ENCODE measurements at places on chromosomes 12 and 14. TPM values are rescaled to one million over a fixed set of nuclear protein-coding genes. Genes with fewer than 3 reads are reported as not detected.

DNA sequence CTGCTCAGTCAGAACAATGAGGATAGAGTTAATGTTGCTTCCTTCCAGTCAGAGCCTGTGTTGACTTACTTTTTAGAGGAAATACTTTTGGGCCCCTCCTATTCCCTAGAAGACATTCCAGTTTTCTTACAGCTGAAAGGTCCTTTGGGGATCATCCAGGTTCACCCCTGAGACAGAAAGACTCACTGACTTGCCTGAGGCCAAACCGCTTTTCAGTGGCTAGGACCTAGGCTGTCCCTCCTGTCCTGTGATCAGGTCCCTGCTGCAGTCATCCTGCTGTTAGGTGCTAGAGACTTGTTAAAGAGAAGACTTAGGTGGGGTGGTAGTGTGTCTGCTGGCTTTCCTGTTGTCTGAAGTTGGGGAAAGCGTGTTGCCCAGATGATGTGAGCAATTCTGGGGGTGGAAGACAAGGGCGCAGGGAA, 39.6 kb downstream of the SUSD6 start:
- DNase-seq = no peak
- H3K27me3 ChIP-seq = no peaks in the 10 kb centered on the region
- no peak overlapping the region for H3K4me3 ChIP-seq
- peaks cover 14% of the 10 kb centered on the region for H3K4me1 ChIP-seq
- H3K27ac ChIP-seq = peak overlapping the region; percentile 32
- no peaks in the 10 kb centered on the region for H3K36me3 ChIP-seq

DNA sequence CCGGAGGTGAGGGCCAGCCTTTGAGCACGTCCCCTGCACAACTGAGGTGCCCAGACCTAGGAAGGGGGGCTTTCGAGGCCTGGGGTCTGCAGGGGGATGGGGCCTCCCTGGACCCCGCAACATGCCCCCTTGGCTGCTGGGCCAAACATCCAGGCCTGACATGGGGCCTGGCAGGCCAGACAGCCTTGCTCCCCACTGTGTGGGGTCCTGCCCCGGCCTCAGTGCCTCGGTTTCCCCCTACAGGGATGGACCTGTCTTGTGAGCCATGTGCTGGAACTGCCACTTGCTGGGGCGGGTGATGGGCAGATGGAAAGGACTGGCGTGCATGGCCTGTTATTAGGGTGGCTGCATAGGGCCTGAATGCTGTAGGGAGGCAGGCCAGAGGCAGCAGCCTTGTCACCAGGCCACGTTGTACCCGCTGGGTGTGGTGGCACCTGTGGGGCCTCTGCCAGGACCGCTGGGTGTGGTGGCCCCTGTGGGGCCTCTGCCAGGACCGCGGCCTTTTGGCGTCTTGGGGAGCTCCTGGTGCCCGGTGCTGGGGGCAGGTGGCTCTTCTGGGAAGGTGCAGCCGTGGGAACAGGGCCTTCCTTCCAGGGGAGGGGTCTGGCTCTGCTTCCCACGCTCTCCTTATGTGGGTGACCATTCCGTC, 20.4 kb downstream of the ASPG start:
- no peaks in the 10 kb centered on the region for H3K36me3 ChIP-seq
- no peak overlapping the region for H3K4me3 ChIP-seq
- H3K27me3 ChIP-seq = no peaks in the 10 kb centered on the region
- peak; percentile 42 for DNase-seq
- H3K4me1 ChIP-seq = no peaks in the 10 kb centered on the region

DNA sequence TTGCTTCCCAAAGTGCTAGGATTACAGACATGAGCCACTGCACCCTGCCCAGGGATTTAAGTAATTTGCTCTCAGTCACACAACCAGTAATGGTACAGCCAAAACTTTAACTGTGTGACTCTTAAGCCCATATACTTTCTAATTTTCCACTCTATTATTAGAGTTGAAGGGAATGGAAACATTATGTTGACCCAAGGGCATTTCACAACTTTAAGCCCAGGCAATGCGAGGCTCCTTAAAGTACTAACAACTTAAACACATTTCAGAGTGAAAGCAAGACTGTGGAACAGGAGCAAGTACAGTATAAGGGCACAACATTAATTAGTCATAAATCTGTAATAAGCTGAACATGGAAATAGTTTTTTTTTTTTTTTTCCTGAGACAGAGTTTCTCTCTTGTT, 39.8 kb downstream of the BAZ1A start:
- no peak overlapping the region for H3K27ac ChIP-seq
- no peak overlapping the region for H3K4me3 ChIP-seq
- H3K27me3 ChIP-seq = no peaks in the 10 kb centered on the region

- no peaks in the 10 kb centered on the region for H3K36me3 ChIP-seq
- no peak for DNase-seq
- H3K27ac ChIP-seq = no peak overlapping the region
- H3K4me3 ChIP-seq = no peak overlapping the region
- no peaks in the 10 kb centered on the region for H3K4me1 ChIP-seq
These were observed 31.7 kb downstream of the FGD4 start for GRCh38 chr12:32431025-32431424.

- no peaks in the 10 kb centered on the region for H3K36me3 ChIP-seq
- no peak overlapping the region for H3K4me3 ChIP-seq
- no peak overlapping the region for H3K27ac ChIP-seq
- no peak for DNase-seq
- H3K4me1 ChIP-seq = no peaks in the 10 kb centered on the region
These were observed 29.0 kb upstream of the SRGAP1 start for GRCh38 chr12:63815482-63815852.

- no peaks in the 10 kb centered on the region for H3K4me1 ChIP-seq
- no peak overlapping the region for H3K4me3 ChIP-seq
- no peaks in the 10 kb centered on the region for H3K27me3 ChIP-seq
- H3K36me3 ChIP-seq = no peaks in the 10 kb centered on the region
- no peak for DNase-seq
These were observed 229.1 kb upstream of the CLEC14A start for GRCh38 chr14:38485026-38485425.

DNA sequence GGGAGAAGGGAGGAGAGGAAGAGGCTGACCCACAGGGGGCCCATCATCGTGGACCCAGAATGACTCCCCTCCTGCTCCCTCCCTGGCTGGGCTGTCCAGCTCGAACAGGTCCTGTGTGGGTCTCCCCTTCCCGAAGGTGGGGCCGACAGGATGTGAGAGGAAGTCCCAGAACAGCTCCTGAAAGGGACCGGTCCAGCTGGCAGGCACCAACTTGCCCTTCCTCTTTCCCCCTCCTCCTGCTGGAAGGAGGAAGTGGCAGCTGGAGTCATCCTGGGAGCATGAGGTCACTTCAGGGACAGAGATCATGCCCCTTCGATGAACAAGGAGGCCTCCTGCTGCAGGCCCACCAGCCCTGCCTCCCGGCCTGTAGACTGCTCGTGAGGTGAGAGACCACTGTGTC, 35.0 kb upstream of the BEGAIN start:
- H3K27ac ChIP-seq = no peak overlapping the region
- no peaks in the 10 kb centered on the region for H3K27me3 ChIP-seq
- H3K4me3 ChIP-seq = no peak overlapping the region
- DNase-seq = peak; percentile 59

- H3K4me1 ChIP-seq = no peaks in the 10 kb centered on the region
- H3K4me3 ChIP-seq = peak overlapping the region; percentile 2
- no peaks in the 10 kb centered on the region for H3K27me3 ChIP-seq
- peak; percentile 51 for DNase-seq
- no peak overlapping the region for H3K27ac ChIP-seq
These were observed 1317.6 kb downstream of the TMEM121 start for GRCh38 chr14:106843951-106844483.

- no peaks in the 10 kb centered on the region for H3K27me3 ChIP-seq
- no peak for DNase-seq
- H3K4me3 ChIP-seq = no peak overlapping the region
- no peak overlapping the region for H3K27ac ChIP-seq
- H3K36me3 ChIP-seq = no peaks in the 10 kb centered on the region
These were observed 4.5 kb downstream of the TAS2R50 start for GRCh38 chr12:10982244-10982643.

GRCh38 chr12:115364921-115365320, 680.9 kb upstream of the TBX3 start:
- no peaks in the 10 kb centered on the region for H3K4me1 ChIP-seq
- H3K4me3 ChIP-seq = no peak overlapping the region
- no peak for DNase-seq
- H3K27me3 ChIP-seq = no peaks in the 10 kb centered on the region

The PRKCH gene
- total RNA-seq = 77.2 TPM

The LRTM2 gene
- total RNA-seq = not detected

The KCNC2 gene
- not detected for total RNA-seq

The PSMA6 gene
- 109 TPM for total RNA-seq

Data from aorta (tissue), 5 donors.